ENCODE measurements at places on chromosomes 16 and 17. TPM values are rescaled to one million over a fixed set of nuclear protein-coding genes. Genes with fewer than 3 reads are reported as not detected.
A peak's percentile ranks its signal among the peaks of the same experiment; 100 is the strongest.

- DNase-seq: no peak
Observed at GRCh38 chr17:13557077-13557476, 44.7 kb downstream of the HS3ST3A1 start.

The DNAAF1 gene
- polyA plus RNA-seq: 0.41 TPM

- no peak for DNase-seq
Observed at GRCh38 chr16:14015033-14015432, 56.1 kb upstream of the MRTFB start.

DNA sequence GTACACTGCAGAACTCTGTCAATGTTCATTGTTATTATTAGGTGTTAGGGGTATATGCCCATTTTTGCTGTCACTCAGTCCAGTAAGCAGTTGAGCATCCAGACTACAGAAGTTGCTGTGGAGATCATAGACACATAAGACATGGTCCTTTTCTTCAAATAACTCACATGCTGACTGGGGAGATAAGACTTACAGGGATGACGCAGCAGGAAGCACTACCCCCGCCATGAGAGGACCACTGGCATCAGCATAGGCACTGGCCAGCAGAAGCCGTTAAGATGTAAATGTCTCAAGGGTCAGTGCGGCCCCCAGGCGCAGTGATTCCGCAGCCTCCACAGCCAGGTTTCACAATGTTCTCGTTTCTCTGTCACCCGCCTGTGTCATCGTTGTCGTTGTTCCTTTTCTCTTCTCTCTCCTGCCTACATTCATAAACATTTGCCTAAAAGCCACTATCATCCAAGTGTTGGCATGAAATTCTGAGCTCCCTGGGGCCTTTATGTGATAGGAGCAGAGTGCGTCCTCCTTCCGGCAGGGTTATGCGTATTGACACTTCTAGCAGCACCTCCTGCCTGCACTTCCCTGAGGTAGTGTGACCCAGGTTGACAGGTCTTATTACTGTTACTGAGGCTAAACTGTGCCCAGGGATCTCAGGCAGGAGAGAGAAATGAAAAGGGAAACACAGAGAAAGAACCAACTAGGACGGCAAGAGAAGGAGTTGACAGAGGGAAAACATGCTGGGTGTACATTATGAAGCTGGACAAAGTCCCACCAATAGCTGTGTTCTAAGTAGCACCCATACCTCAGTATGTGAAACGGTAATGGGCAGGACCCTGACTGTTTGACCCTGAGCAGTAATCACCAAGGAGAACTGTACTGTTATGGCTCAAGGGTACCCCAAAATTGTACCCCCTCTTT, 17.9 kb downstream of the TANGO6 start:
- no peak for DNase-seq

DNA sequence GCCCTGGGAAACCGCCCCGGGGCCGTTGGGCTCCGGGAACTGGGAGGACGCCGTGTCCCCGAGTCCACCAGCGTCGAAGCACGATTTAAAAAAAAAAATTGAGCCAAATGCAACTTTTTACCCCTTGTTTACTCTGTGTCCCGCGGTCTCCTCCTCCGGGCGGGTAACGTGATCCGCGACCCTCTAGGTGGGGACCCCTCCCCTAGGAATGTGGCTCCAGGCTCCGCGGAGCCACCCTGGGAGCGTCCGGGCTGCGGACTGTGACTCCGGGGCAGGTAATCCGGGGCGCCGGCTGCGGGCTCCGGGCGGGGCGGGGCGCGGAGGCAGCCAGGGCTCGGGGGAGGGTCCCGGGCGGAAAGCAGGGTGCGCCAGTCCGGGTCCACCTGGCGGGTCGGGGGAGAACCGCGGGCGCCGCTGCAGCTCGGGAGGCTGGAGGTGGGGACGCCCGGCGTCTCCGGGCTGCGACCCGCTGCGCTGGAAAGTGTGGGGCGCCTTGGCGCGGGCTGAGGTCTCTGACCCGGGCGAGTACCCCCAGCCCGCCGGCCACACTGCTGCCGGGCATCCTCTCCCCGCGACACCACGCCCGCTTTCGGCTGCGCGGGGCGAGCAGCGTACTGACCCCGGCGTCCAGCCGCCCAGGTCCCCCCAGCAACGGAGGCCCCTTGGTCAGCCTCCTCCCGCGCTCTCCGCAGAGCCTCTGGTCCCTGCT, 852 bp upstream of the HELZ start:
- DNase-seq: no peak

- no peak for DNase-seq
Observed at GRCh38 chr16:55559933-55560516, 6.5 kb upstream of the CAPNS2 start.

The AKAP10 gene
- 16.5 TPM for polyA plus RNA-seq

The PROCA1 gene
- 3.5 TPM for polyA plus RNA-seq

DNA sequence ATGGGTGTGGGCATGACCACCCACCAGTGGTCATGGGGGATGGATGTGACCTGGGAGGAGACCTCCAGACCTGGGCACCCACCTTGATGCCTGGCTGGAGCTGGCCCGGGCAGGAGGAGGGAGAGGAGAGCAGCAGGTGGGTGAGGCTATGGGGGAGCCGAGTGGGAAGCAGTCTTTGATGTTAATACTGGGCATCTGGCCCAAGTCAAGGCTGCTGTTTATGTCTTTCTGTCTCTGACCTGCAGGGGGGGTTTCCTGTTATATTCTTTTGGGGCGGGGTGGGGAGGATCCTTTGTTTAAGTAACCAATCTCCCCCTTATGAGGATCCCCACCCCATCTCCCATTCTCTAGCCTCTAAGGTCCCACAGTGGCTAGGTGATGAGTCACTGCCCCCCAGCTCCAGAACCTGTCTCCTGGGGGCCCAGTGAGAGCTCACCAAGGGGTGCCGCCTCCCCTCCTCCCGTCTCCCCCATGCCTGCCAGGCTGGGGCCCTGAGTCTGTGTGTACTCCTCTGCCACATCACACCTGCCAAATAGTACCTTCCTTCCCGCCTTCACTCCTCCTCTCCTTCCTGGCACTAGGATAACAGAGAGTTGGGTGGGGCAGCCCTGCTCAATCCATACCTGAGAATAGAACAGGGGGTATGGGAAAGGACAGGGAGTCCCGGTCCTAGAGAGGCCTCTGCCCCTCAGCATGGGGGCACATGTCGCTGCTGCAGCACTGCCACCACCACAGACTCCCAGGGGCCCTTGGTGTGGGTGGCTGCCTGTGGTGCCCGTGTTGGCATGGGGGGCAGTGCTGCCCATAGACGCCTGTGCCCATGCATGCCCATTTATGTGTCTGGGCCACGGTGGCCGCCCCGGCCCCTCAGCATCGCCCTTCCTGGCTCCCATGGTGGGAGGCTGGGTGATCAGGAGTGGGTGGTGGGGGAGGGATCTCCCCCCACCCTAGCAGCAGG, 7.3 kb downstream of the THRA start:
- DNase-seq: no peak

GRCh38 chr16:48101069-48101674, 54.6 kb downstream of the ABCC12 start:
- DNase-seq: no peak

GRCh38 chr17:20010099-20010863, 1.1 kb downstream of the SPECC1 start:
- peak; percentile 65 for DNase-seq

The RND2 gene
- 0.45 TPM for polyA plus RNA-seq

DNA sequence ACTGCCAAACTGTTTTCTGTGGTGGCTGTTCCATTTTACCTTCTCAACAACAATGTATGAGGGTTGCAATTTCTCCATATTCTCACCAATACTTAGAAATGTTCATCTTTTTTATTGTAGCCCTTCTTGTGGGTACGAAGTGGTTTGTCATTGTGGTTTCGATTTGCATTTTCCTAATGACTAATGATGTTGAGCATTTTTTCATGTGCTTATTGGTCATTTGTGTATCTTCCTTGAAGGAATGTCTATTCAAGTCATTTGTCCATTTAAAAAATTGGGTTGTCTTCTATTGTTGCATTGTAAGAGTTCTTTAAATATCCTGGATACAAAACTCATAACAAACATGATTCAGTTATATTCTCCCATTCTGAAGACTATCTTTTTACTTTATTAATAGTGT, 47.5 kb upstream of the CCL2 start:
- no peak for DNase-seq

The MT1A gene
- not detected for polyA plus RNA-seq
